Stimulated activated CD4-positive, alpha-beta T cell treated with anti-CD3 and anti-CD28 coated beads, Interleukin-4, amount 100 ng/mL, for 4 hours (primary cell): ENCODE measurements at places on chromosomes 3 and 15.

DNA sequence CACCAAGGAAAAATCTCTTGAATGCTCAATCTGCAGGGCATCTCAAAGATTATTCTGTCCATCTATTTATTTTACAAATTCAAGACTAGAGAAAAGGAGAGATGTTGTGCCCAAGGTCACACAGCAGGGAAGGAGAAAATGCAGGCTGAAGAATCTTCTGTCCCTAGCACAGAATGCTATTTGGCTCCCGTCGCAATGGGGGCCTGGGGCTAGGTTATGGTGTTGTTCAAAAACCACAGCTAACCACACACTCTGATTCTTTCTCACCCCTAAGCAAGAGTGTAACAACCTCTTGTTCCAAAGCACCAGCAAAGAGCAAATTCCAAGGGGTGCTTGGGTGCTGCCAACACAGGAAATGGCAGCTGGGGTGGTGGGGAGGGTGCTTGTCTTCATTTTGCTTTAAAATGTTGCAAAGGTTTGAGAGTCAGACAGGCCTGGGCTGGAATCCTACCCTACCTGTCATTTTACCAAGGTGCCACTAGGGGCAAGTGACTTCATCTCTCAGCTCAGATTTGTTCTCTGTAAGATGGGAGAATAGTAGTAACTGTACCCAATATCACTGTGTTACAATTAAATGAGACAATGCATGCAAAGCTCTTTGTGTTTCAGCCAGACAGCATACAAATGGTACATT is 112.5 kb downstream of the ADAMTS9 start:
- no peak for DNase-seq

DNA sequence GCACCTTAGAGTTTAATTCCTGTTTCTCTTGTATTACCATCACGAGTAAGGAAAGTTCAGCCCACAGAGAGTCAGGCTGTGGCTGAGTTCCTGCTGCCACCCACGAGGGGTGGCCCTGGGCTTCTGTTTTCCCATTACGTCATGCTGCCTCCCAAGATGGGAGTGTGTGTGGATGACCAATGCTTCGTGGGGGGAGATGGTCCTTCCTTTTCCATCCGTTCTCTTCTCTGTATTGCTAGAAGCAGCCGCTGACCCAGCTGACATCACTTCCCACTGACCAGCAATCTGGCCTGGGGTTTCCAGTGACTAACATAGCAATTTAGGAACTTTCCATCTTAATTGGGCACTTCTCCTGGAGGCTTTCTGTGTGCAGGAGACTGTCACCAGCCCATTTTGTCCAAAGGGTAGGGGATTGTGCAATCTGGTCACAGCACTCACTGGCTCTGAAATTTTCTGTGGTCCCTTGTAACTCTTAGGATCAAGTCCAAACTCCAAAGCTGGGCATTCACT is 9.3 kb downstream of the IRAK2 start:
- DNase-seq, result no peak

DNA sequence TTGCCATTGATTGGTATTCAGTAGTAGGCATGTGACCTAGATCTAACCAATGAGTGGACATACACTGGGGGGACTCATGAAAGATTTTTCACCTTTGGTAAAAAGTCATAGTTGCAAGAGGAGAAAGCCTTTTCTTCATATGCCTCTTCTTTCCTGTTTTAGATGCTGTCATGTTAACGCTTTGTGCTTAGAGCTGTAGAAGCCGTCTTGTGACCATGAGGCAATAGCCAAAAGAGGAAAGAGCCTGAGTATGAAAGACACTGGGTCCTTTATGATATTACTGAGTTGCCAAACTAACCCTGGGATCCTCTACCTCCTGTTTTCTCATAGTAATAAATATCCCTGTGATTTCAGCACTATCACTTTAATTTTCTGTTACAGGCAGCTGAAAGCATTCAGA is 396.0 kb downstream of the FHIT start:
- DNase-seq, result no peak

- DNase-seq, result no peak
Measured at GRCh38 chr3:194824100-194824499, 138.4 kb downstream of the FAM43A start.

DNA sequence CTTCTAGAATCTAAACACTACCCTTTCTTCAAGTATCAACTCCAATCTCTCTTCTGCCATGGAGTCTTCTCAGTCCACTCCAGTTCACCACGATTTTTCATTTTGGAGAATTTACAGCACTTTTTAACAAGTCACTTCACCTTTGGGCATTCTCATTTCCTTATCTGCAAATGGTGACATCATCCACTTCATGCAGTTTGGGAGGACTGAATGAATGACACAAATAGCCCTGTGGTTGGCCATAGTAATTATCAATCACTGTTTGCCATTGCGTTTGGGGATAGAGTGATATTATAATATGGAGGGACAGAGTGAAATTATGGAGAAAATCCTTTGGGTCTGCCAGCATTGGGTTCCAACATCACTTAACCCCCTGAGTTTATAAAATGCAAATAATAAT is 38.0 kb upstream of the TM4SF1 start:
- DNase-seq, result no peak

GRCh38 chr15:38682363-38682762 is 117.7 kb upstream of the RASGRP1 start:
- no peak for DNase-seq

- no peak for DNase-seq
Measured at GRCh38 chr3:60703956-60704736, 547.1 kb downstream of the FHIT start.

- no peak for DNase-seq
Measured at GRCh38 chr3:4355401-4356219, 52.4 kb downstream of the SETMAR start.

DNA sequence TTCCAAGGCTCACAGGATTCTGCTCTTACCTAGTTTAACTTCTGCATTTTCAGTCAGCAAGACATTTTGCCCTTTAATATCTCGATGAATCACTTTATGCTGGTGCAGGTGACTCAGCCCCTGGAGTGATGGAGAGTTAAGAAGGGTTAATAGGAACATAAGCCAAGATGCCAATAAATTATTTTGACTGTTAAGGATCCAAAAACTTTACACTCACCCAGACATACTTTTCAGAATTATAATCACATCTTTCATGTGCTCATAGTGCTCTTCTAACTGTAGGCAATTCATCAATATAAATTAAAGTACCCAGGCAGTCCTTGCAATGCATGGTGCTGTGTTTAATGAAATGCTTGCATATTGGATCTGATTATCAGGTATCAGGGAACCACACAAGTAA is 164.1 kb upstream of the SLC2A2 start:
- no peak for DNase-seq

DNA sequence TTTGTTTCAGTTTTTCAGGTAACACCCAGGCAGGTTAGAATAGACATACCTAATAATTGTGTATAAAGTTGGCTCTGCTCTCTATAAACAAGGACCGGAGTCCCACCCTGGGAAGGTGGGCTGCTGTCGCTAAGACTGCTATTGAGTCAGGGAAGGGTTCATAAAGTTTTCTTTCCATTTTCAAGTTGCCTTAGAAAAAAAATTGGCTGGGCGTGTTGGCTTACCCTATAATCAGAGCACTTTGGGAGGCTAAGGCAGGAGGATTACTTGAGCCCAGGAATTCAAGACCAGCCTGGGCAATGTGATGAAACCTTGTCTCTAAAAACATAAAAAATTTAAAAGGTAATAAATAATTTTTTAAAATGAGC is 11.3 kb upstream of the PIAS1 start:
- no peak for DNase-seq

DNA sequence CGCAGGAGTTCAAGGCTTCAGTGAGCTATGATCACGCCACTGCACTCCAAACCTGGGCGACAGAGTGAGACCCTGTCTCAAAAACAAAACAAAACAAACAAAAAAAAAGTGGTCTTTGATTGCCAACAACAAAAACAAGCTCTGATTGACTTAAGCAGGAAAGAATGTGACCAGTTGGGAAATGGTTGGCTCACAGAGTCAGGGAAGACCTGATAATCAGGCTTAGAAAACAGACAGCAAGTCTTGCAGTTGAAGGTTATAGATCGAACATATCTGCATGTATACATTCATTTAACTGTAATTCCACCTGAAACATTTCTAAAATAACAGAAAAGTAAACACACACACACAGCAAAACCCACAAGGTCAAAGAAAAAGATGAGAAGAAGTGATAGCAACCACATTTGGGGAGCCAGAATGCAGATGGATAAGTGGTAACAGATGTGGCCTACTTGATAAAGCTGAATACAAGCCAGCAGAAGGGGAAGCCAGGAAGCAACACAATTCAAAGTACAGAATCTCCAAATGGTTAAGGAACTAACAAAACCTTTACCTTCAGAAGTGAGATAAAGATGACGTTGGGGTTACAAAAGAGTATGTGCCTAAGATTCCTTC is 699.9 kb upstream of the ZNF385D start:
- DNase-seq, result no peak

DNA sequence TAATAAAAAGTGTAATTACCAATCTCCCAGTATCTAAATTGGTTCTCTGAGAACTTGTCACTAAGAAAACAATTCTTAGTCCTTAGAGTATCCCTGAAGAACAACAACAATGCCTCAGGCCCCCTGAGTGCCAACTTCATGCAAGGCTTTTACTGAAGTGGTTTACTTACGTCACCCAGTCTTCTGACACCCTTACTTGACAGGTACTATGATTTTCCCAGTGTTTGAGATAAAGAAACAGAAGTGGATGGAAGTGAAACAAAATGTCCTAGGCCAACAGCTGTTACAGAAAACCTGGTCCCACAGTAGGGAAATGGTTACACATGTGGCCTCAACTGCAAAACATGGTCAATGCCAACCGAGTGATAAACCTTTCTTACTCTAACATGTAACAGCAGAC is 331.1 kb downstream of the FOXP1 start:
- DNase-seq, result no peak

DNA sequence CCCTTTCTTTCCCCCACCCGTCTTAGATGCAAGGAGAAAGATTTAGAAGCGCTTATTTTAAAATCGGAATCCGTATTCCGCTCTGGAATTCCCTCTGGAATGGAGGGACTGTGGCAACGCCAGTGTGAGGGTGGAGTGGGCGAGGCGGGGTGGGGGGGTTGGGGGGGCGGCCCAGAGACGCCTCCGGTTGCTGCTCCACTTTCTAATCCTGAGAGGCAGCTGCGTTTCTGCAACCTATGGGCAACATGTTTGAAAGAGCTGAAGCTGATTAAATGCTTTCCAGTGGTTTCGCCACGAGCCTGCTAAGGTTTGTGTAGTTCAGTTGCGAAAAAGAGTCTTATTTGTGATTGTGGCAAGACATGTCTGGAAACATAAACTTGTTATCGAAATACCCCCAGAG is at the start of gene CCK:
Gene CCK, minus strand, starts transcription at position 101 of the 400 bp plus-strand sequence. CDS start 2,555 bp downstream, outside the sequence.
- no peak for DNase-seq

- DNase-seq, result no peak
Measured at GRCh38 chr3:154148541-154148940, 27.4 kb downstream of the ARHGEF26 start.

DNA sequence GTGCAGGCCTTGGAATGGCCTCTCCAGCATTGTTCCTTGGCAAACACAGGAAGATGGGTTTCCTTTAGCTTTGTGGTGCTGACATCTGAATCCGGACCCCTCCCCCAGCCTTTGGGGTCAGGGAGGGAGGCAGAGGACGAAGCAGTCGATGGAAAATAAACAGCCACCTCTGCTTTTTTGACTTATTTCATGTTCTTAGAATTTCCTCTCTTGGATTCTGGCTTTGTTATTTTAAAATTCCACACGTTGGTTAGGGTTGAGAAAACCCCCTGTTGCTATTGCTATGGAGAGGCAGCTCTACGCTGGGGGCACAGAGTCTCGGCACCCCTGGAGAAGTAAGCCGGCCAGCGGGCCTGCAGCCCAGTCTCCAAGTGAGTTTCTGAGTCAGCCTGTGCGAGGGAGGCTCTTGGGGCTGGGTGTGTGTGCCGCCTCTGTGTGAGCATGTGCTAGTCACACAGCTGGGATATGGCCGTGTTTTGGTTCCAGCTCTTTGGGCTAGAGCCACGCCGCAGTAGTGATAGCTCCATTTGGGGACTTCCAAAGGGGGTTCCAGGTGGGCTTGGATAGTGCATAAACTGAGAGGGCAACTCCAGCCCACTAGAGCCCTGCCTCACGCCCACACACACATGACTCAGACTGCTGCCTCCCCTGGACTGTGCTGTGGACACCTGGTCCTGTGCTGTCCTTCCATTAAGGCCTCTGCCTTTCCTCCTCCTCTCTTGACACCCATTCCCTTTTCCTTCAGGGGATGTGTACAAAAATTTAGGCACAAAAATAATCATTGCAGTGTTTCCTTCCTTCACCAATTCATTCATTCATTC is 58.8 kb downstream of the AMOTL2 start:
- DNase-seq, result no peak

DNA sequence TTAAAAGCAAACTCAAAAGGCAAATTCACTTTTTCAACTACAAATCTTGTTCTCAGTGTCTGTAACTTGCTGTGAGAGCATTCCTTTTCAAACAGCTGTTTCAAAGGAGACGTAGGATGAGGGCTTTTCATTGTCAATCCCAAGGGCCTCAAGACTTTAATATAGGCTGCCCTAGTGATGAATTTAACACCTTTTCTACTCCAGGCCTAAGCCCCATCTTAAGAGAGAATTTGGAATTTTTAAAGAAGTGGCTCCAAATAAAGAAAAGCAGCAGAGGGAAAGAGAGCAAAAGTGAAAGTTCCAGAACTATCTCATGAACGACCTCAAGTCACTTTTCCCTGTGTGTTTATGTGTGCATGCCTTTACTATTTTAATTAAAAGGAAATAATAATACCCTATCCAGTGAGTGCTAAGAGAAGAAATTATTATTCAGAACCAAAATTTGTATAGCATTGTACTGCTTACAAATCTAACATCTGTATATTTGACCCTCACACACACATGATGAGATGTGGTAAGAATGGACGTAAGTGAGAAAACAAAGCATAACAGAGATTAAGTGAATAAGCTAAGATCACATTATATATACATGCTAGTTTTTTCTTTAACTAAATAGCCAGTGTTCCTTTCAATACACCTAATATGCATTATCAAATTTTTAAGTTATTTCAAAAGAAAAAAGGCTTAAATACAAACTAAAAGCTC is 196.4 kb downstream of the VGLL3 start:
- DNase-seq, result no peak

DNA sequence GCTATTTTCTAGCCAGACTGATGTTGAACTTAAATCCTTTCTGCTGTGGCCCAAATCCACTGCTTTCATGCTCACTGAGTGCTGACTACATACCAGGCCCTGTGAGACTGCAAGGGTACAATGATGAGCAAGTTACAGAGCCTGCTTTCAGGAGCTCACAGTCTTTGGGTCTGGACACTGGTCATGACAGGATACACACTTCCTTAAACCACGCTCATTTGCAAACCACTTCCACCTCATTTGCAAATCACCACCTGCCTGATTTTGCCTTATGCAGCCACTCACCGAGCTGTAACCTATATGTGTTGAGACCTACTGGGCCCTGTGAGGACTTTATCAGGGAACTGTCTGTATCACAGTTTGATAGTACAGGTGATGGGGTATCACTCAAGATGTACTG is 50.2 kb upstream of the LRRC58 start:
- DNase-seq, result no peak

- no peak for DNase-seq
Measured at GRCh38 chr3:171600030-171600429, 139.8 kb upstream of the TNIK start.

DNA sequence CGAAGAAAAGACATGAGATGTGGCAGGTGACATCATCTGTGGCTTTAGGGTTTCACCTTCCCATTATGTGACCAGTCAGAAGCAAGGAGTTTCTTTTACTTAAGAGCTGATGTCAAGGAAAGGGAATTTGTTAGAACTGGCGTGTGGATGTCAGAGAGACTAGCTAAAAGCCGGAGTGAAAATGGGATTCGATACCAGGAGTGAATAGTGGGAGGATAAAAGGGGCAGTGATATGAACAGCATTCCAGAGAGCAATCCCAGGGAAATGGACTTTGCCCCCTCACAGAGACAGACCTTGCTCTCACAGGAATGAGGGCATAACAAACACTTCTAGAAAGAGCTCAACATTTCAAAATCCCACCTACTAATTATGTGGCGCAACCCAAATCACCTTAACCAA is 5.9 kb upstream of the FMN1 start:
- no peak for DNase-seq
